Activated naive CD8-positive, alpha-beta T cell treated with anti-CD3 and anti-CD28 coated beads, Interleukin-2, amount 10 ng/mL, durations not matched to agents 7 days and 5 days (primary cell): ENCODE measurements at places on chromosomes 5 and 9.
A peak's percentile ranks its signal among the peaks of the same experiment; 100 is the strongest.

DNA sequence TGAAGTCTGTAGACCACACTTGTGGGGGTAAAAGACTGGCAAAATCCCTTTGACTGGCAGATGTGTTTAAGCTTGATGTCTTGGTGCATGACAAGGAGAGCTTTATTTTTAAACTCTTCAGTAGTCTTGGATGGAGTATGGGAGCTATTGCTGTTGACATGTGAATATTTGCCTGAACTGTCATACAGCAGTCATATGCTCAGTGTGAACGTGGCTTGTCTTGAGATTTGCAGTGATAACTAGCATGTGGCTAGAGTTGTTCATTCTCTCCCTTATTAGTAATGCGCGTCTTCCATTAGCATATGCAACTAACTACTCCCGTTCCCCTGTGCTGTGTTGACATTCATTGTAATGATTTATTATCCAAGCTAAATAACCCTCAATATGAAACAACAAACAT, 523.6 kb upstream of the WWC1 start:
- no peak overlapping the region for H3K27ac ChIP-seq
- H3K36me3 ChIP-seq, result no peaks in the 10 kb centered on the region

- no peaks in the 10 kb centered on the region for H3K36me3 ChIP-seq
- DNase-seq, result no peak
- no peaks in the 10 kb centered on the region for H3K4me1 ChIP-seq
- H3K4me3 ChIP-seq, result no peak overlapping the region
- H3K27me3 ChIP-seq, result peaks cover 3% of the 10 kb centered on the region
Observed at GRCh38 chr5:54492178-54492577, 25.4 kb upstream of the SNX18 start.

- H3K4me3 ChIP-seq, result no peak overlapping the region
- H3K27me3 ChIP-seq, result no peaks in the 10 kb centered on the region
- H3K27ac ChIP-seq, result no peak overlapping the region
- H3K36me3 ChIP-seq, result no peaks in the 10 kb centered on the region
Observed at GRCh38 chr5:7364226-7364875, 31.6 kb upstream of the ADCY2 start.

DNA sequence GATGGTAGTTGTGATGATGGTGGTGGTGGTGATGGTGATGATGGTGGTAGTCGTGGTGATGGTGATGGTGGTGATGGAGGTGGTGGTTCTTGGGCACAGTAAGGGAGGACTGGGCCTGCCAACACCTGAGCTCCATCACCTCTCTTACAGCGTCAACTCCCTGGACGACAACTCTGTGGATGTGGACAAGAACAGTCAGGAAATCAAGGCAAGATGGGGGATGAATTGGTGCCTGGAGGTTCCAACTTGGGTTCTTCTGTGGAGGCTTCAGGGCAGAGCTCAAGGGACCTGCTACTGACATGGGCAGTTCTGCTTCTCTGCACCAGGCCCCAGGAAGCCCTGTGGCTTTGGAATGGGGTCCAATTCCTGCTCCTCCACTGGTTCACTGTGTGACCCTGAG, 17.4 kb downstream of the GPRIN1 start:
- H3K27ac ChIP-seq, result no peak overlapping the region
- H3K36me3 ChIP-seq, result no peaks in the 10 kb centered on the region
- no peak overlapping the region for H3K4me3 ChIP-seq
- DNase-seq, result no peak
- H3K4me1 ChIP-seq, result peaks cover 4% of the 10 kb centered on the region

DNA sequence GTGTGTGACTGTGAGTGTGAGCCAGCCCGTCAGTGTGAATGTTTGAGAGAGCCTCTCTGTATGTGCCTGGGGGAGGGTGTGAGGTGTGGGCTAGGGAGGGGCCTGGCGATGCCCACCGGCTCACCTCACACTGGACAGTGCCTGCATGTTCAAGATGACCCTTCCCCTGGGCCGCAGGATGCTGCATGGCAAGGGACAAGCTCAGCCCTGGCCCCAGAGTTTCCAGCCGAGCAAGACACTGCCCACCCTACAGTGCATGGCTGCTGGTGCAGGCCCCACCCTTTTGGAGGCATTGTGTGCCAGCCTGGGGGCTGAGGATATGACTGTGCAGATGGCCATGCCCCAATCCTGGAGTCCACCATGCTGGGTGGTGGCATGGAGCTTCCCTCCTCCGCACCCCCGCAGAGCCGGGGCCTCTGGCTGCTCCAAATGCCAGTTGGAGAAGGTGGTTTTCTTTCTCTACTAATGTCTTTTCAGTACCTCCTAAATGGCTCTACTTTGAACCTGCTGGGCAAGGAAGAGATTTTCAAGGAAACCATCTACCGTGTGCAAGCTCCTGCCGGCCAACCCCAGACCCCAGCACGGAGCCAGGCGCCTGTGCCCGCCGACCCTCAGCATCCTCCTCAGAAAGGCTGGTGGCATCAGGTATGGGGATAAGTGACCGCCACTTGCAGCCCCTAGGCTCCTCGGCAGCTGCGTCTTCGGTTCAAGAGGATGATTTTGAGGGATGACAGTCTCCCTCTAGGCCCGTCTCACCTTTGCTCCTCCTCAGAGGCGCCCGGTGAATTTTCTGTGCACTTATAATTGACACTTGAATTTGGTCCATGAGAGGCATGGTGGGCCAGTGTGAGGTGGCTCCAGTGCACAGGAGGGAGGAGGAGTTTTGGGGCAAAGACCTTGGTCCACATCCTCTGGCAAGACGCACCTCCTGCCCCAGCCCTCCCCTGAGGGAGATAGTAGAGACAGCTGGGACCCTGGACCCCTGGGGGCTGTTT, 27.7 kb downstream of the FGD3 start:
- peak overlapping the region; percentile 39 for H3K4me3 ChIP-seq
- peaks cover 52% of the 10 kb centered on the region for H3K36me3 ChIP-seq
- DNase-seq, result no peak
- peak overlapping the region; percentile 67 for H3K27ac ChIP-seq

DNA sequence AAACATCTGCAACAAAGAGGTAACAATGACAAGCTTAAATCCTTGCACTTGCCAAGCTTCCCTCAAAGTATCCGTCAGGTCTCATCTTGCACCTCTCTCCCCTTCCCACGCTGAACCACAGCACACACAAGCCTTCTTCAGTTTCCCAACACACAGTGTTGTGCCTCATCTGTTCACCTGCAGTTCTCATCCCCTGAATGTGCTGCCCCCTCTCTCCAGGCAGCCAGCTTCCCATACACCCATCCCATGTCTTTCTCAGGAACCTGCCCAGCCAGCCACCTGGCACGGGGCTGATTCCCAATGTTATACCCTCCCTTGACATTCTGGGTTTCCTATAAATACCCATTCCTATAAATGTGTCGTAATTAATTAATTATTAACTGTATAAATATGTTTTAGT, 314.8 kb downstream of the PRELID2 start:
- no peaks in the 10 kb centered on the region for H3K4me1 ChIP-seq
- H3K27me3 ChIP-seq, result no peaks in the 10 kb centered on the region
- no peak overlapping the region for H3K4me3 ChIP-seq
- no peak overlapping the region for H3K27ac ChIP-seq

DNA sequence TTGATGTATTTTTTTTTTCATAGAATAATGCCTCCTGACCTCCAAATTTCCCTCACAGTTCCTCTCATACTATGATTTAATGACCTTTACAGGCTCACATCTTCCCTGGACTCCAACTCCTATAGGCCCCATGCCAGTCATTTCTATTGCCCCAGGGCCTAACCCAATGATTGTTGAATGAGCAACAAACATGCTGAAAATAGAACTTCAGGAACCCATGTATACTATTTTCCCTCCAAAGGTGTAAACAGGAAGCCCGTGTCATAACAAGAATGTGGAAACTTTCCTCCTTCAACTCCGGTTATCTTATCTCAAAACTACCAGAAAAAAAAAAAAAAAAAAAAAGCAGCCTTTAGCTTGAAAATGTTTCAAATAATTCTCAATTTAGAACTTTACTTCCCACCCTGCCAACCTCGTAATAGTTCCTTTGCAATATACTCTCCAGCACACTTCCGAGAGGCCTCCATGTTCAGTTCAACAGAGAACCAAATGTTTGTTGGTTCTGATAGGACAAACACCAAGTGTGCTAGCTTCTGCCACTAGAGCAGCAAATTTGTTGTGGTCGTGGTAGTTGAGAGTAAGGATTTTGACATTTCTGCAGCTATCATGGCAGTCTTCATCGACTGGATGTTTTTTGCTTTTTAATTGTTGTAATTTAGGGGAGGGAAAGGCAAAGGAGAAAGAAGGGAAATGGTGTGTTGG, 25.8 kb downstream of the TRPM6 start:
- H3K27ac ChIP-seq, result no peak overlapping the region
- H3K27me3 ChIP-seq, result no peaks in the 10 kb centered on the region
- no peaks in the 10 kb centered on the region for H3K4me1 ChIP-seq

DNA sequence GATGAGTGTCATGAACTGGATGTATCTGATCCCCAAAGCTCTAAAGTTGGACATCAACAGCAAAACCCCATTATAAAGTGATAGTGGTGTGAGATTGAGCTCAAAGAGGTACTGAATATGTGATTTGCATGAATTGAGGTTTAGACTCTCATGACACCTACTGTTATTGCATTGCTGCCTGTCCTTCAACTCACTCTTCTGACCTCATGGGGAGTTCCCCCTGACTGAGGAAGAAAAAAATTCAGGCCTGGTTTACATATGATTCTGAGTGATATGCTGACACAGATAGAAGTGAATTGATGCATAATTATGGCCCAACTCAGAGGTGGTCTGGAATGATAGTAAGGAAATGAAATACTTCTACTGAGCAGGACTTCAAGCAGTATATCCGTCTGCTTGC, 76.2 kb upstream of the CHD1 start:
- H3K4me3 ChIP-seq, result no peak overlapping the region
- peaks cover 3% of the 10 kb centered on the region for H3K4me1 ChIP-seq
